A673 (cell line): ENCODE measurements at places on chromosomes 3 and 15.

DNA sequence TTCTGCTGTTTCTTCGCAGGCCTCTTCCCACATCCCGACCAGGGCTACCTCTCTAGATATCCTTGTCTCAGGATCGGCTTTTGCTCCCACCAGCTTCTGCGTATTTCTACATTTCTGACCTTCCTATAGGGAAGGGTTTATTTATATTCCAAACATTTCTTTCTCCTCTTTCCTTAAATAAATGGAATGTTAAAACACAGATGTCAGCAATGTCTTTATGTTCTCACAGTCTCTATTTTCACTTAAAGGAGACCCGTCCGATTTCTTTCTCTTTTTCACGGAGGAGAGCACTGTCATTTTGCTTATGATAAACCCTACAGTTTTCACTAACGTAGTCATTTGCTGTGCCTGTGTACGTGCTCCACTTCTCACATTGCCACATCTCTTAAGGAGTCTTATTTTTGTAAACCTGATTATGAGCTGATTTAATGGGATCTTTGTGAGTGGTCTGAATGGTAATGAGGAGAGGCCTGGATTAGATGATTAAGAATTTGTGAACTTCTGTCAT is 630 bp downstream of the KIF15 start:
- no peak for DNase-seq

DNA sequence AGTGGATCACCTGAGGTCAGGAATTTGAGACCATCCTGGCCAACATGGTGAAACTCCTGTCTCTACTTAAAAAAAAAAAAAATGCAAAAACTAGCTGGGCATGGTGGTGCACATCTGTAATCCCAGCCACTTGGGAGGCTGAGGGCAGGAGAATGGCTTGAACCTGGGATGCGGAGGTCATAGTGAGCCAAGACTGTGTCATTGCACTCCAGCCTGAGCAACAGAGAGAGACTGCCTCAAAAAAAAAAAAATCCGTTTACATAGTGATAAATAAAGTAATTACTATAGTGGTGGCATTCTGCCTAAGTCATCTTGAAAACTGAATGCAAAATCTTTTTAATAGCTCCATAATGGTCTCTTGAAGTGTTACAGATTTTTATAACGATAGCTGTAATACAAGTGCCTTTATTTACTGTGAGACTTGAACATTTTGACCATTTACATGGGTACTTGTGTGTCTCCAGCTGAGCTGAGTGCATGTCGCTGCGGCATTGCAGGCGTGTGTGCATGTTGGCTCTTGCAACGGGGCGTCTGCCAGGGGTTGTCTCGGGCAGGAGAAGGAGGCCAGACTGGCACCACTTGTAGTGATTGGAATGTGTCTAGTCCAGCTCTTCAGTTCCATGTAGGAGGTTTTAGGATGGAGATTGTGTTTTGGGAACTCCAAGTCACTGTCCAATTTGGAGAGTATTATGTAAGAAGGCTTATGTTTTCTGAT is 111.9 kb downstream of the IGF1R start:
- no peak for DNase-seq

- no peak for DNase-seq
These were observed 487.4 kb downstream of the FGF12 start for GRCh38 chr3:192239956-192240355.

DNA sequence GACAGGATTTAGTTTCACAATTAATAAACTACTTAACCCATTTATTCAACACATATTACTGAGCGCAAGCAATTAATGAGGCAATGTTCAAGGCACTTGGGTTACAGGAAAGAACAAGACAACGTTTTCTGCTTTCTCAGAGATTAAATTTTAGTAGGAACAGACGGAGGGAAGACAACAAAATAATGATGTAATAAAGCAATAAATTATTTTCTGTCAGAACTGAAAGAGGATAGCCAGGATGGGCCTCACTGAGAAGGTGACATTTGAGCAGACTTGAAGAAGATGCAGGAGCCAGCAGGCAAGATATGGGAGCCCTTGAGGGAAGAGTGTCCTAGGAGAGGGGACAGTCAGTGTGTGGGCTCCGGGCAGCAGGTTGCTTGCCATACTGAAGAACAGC is 11.3 kb upstream of the RPL14 start:
- DNase-seq: no peak

- no peak for DNase-seq
These were observed 6.4 kb downstream of the TLR9 start for GRCh38 chr3:52218937-52219650.

DNA sequence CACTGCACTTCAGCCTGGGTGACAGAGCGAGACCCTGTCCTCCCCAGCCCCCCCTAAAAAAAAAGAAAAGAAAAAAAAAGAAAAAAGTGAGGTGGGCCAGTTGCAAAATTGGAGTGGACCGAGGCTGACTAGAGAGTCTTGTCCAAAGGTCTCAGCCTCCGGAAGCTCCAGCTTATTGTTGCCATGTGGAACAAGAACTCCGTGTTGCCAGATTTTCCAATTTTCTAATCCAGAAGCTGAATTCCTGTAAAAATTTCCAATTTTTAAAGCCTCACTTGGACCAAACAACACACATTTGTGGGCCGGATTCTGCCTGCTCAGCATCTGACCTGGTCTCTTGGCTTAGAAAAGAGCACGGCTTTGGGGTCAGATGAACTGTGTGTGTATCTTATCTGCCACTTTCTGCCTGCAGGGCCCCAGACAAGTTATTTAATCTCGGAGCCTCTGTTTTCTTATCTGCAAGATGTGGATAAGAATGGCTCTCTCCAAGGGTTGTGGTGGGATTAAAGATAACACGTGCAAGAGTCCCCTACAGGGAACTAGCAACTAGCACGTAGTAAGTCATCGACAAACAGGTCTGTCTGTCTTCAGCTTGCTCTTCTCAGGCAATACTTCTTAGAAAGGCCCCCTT is 73.7 kb upstream of the TLE3 start:
- no peak for DNase-seq

- no peak for DNase-seq
These were observed 20.1 kb upstream of the FSTL1 start for GRCh38 chr3:120470870-120471269.

DNA sequence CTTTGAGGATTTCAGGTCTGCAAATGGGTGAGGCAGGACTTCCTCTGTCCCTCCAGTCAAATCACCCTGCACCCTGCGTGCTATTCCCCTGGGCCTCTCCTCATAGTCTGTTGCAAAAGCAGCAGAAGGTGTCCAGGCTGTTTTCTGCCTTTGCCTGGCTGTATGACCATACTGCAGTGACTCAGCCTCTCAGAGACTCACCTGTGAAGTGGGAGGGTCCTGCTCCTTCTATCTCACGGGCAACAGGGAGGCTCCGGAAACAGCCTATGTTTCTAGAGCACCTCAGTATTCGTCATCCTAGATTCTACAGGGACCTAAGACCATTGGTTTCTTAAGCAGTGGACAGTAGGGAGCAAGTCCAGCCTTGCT is 216.4 kb downstream of the TLE3 start:
- no peak for DNase-seq

GRCh38 chr3:71978150-71978721 is 193.3 kb upstream of the PROK2 start:
- DNase-seq: no peak
